ENCODE measurements at places on chromosomes 2 and 18.
A peak's percentile ranks its signal among the peaks of the same experiment; 100 is the strongest.

DNA sequence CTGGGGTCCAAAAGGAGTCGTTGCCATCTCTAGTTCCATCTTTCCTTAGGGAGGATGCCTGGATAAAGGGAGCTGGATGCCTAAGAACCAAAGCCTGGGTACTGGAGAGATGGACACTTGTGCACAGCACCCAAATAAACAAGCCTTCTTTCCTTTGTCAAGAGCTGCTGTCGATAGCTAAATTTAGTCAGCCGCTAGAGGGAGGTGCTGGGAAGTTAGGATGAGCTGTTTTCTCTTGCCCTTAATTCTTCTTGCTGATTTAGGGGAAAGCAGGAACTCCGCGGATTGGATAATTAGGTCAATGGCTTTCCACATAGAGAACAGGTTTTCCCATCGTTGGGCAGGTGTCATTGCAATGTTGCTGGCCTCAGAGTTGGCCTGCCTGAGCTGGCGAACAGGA lies 30.9 kb upstream of the SERPINB12 start:
- DNase-seq: no peak

DNA sequence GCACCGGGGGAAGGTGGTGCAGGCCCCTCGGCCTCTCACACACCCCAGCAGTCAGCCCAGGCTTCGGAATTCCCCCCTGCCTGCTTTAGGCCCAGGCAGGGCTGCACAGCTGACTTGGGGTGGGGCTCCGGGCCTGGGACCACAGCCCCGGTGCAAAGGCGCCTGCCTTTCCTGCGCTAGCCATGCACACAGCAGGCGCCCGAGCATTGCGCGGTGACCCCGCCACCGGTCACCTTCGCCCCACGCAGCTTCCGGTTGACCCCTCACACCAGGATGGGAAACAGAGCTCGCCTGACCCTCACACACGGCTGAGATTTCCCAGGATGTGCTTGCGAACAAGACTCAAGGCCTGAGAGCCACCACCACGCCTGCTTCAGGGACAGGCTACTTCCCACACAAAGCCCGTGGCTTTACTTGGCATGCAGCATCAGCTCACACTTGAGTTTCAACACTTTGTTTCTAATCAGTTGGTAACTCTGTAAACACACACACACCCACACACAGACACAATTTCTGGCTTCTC lies 46.0 kb downstream of the SLC66A2 start:
- no peak for DNase-seq

DNA sequence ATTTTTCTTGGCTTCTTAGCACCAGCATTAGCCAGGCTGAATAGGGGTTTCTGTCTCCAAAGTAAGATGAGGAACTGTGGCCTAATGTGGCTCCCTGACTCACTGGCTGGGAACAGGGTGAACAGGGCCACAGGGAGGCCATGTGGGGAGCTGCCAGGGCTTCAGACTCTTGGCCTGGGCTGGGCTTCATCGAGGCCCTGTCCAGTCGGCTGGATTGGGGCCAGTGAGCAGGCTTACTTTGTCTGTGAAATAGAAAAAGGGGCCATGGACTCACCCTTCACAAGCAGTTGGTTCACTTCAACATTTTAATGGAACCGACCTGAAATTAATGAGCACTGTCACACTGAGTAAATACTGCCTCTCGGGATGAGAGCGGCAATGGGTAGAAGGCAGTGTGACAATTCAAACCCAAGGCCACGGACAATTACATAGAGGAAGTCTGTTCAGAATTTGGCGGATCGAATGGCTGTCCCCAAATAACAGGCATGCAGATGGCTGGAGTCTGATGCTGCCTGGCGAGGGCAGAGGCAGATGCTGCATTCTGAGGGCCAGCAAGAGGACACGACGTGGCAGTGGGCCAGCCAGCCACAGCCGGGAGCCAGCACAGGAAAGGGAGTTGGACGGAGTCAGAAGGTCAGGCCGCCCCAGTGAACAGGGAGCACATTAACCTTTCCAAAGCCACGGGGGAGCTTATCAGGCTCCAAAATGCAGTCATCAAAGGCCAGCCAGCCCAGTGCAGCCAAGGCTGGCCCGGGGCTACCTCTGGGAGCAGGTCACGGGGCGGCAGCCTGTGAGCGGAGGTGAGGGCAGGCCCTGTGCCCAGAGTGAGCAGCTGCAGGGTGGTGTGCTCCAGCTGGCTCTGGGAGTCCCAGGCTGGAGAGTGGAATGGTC lies 146.6 kb upstream of the REV1 start:
- DNase-seq: no peak

GRCh38 chr2:162072181-162072702 lies 1.8 kb downstream of the DPP4 start:
- DNase-seq: no peak

DNA sequence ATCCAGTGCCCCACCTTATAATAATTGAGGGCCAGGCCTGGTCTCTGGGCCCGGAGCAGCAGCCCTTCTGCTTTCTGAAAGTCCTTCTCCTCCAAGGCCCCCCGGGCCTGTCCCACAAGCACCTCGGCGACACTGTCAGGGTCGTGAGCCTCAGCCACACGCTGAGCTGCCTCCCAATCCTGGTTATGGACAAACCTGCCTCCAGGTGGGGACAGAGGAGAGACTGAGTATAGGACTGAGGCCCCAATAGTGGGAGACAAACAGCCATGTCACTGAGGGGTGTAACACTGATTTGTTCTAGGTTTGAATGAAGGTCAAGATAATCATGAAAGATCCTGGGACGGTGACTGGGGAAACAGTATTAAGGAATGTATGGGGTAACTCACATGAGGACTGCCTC lies 11.8 kb downstream of the KRTCAP3 start:
- DNase-seq: no peak

DNA sequence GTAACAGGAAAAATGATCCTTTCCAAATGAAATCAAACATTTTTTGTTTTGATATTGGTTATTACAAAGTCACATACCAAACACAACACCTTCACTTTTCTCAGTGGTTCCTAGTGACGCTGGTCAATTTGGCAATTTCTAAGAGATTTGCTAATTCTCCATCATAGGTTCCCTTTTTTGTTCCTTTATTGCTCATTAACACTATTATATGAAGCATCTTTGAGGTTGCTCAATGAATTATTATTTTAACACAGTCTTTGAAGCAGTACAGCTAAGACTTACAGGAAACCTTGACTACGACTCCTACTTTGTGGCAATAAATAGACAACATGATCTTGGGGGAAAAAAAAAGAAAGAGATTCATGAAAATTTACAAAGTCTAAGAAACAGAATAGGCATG lies 152.2 kb upstream of the VRK2 start:
- DNase-seq: no peak

GRCh38 chr2:173043476-173043875 lies 32.2 kb upstream of the MAP3K20 start:
- DNase-seq: no peak

DNA sequence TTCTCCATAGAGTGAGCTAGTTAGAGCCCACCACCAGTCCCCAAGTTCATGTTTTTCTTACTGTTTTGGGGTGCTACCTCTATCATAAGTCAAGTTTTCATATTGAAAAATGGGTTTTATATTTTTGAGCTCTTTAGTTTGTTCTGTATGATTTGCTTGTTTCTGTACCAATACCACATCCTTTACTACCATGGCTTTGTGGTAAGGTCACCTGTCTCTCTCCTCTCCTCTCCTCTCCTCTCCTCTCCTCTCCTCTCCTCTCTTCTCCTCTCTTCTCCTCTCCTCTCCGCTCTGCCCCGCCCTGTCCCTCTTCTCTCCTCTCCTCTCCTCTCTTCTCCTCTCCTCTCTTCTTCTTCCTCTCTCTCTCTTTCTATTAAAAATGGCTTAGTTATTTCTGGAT lies 22.1 kb upstream of the LBH start:
- DNase-seq: no peak

DNA sequence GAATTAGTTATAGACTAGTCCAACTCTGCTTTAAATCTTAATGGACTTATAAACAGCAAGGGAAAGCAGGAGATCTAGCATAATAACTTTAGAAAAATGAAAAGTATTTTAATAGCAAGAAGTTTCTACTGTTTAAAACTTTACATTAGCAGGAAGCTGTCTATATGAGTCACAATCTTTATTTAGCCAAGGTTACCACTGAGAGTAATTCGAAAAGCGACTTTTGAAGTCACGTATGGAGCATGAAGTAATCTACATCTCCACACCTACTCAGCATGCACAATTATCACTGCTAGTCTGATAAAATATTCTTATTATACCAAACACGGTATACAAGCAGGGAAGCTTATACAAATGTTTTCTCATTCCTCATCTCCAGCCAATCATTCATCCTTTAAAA lies 515.4 kb upstream of the SOX11 start:
- DNase-seq: no peak

GRCh38 chr2:23900541-23901322 lies 26.2 kb downstream of the ATAD2B start:
- DNase-seq: no peak

DNA sequence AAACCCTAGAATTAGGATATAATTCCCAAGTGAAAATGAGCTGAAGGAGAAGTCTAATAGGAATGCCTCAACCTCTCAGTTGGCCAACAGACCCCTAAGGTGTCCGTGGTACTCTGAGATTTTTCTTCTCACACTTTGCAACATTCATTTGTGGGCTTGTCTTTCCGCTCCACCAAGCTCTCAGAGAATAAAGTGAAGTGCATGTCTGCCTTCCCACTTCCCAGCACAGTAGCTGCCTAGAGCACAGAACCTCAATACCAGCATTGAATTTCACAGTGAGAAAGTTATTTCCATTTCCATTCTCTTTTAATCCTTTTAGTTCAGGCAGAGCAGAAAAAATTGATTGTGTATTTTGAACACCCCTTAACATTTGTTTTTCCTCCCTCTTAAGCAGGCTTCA lies 451.8 kb downstream of the TGIF1 start:
- no peak for DNase-seq

GRCh38 chr18:55647331-55647730 lies 59.3 kb upstream of the TCF4 start:
- DNase-seq: no peak

DNA sequence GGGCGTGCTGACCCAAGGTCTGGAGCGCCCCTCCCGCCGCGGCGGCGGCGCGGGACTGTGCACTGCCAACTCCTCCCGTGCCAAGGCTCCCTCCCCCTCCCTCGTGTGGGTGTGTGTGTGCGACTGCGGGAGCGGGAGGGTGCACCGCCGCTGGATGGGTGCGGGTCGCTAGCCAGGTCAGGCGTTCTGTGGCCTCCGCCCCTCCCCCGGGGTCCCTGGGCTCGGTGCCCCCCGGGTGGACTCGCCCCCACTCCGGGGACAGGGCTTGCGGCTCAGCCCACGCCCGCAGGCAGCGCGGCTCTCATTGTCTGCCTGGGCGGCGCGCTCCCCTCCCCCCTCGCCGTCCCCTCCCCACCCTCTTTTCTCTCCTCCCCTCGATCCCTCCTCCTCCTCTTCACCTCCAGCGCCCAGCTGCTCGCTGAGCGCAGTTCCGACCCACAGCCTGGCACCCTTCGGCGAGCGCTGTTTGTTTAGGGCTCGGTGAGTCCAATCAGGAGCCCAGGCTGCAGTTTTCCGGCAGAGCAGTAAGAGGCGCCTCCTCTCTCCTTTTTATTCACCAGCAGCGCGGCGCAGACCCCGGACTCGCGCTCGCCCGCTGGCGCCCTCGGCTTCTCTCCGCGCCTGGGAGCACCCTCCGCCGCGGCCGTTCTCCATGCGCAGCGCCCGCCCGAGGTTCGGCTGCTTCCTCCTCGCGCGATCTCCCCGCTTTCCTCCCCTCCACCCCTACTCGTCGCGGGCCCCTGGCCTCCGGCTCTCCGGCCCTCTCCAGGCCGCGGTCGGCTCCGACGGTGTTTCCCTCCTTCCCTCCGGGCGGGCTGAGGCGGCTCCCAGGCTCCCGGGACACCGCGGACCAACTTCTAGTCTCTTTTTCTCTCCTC lies at the start of gene GATA6:
TSS of gene GATA6 (plus strand) at position 579 of the 878 bp plus-strand sequence. CDS start 1,556 bp downstream, outside the sequence.
- DNase-seq: peak; percentile 4

GRCh38 chr2:9071584-9072124 lies 68.2 kb upstream of the MBOAT2 start:
- DNase-seq: no peak

DNA sequence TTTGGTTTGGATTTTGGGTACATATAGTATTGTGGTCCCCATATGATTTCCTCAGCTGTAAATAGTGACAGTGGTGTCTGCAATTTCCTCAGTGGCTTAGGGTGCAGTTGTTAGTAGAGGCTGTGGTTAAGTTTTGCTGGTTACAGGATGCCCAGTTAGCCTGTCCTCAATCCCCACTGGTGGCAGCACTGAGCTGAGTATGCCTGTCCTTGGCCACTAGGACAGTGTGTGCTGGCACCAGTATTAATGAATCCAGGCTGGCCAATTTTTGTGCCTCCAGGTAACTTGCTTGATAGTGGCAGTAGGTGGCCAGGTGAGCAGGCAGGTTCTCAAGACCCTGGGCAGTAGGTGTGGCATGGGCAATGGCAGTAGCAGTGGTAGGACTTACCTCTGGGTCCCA lies 973.1 kb downstream of the TMEM182 start:
- DNase-seq: no peak

DNA sequence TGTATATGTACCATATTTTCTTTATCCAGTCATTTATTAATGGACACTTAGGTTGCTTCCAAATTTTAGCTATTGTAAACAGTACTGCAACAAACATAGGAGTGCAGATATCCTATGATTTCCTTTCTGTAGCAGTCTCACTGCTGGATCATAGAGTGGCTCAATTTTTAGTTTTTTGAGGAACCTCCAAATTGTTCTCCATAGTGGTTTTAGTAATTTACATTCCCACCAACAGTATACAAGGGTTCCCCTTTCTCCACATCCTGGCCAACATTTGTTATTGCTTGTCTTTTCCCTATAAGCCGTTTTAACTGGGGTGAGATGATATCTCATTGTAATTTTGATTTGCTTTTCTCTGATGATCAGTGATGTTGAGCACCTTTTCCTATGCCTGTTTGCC lies 114.3 kb downstream of the TMEM17 start:
- no peak for DNase-seq

DNA sequence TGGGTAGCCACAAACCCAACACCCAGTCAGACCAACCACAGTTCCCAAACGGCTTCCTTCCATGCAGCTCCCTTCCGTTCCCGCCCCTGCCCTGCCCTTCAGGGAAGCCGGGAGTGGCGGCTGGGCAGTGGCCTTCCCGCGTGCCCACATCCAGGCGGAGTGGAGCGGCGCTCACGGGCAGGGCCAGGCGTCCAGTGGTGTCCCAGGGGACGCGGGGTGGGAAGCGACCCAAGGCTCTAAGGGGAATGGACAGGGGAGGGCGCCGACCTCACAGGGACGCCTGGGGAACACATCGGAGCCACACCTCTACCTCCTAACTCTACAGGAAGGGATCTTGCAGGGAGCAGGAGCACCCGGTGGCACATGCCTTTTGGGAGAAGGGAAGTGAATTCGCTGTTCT lies 225.9 kb upstream of the MGAT5 start:
- DNase-seq: no peak

DNA sequence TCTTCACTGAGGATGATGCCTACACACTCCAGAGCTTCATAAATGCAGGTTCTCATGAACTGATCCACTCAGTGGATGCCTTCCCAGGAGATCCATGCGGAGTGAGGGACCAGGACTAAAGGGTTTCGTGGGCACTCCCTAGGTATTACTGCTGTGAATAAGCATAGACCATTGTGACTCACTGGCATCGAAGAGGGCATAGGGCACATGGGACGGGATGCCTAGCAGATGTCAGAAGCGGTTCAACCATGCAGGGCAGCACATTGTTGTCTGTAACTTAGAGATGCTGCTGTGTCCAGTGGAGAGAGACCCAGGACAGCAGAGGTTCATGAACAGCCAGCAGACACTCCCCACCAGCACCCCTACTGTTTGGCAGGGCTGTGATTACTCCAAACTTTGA lies 17.2 kb downstream of the GKN2 start:
- DNase-seq: no peak

GRCh38 chr2:174438146-174438886 lies 42.8 kb downstream of the SCRN3 start:
- no peak for DNase-seq

- no peak for DNase-seq
These were observed 353.8 kb downstream of the INSIG2 start for GRCh38 chr2:118442046-118442445.
